Activated T-cell treated with anti-CD3 and anti-CD28 coated beads, Interleukin-2, amount 50 U/mL, for 72 hours (primary cell): ENCODE measurements at places on chromosomes 2 and 18. TPM values are rescaled to one million over a fixed set of nuclear protein-coding genes. Genes with fewer than 3 reads are reported as not detected.

DNA sequence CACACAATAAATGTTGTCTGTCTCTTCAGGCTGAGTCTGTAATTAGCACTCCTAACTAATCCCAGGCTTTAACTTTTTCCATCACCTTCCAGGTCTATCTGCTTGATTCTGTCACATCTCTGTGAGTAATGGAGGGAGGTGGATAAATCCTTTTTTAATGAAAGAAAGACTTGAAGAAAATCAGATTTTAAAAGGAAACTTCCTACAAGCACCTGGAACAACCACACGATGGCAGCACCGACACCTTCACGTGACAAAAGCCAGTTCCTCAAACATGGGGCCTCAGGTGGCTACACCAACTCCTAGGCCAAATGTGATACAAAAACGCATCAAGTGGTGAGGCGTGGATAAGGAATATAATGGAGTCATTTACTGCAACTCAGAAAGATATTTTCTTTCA lies 41.8 kb downstream of the TGFBRAP1 start:
- no peaks in the 10 kb centered on the region for H3K27me3 ChIP-seq
- H3K27ac ChIP-seq = no peak overlapping the region
- H3K36me3 ChIP-seq = peaks cover 2% of the 10 kb centered on the region
- DNase-seq = peak; percentile 29
- H3K4me3 ChIP-seq = no peak overlapping the region

GRCh38 chr2:240851078-240851991 lies 17.3 kb upstream of the AGXT start:
- no peak overlapping the region for H3K4me3 ChIP-seq
- H3K27ac ChIP-seq = no peak overlapping the region
- DNase-seq = peak; percentile 86
- no peaks in the 10 kb centered on the region for H3K4me1 ChIP-seq

DNA sequence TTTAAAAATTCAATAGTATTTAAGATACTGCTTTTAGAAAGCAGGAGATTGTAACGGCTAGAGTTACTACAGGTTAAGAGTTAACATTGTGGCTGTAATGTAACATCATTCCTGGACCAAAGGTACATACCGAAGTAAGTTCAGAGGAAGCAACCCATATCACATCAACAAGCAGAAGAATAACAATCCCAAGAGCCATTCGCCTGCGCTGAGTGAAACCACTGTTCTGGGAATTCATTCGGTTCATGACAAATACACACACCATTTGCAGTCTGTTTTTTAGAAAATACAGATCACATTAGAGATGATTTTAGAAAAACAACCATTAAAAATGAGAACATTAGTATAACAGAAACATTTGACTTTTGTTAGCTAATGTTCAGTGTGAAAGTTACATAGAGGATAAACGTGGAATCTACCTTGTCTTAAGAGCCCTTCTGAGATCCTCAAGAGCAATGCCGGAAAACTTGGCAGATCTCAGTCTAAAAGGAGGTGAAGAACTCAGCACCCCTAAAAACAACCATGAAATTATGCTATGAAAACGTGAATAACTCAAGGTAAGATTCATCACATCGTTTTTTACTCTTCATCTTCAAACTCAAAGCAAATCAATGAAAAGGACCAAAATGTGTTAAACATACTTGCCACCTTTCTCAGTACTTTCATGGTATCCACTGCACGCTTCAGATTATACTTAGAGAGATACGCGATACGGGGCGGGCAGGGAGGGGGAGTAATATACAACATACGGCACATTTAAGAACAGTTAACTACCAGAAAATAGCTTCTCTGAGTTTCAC lies 1.2 kb downstream of the SLC35F5 start:
- peaks cover 3% of the 10 kb centered on the region for H3K36me3 ChIP-seq
- H3K4me3 ChIP-seq = peak overlapping the region; percentile 98
- peak overlapping the region; percentile 63 for H3K27ac ChIP-seq
- peaks cover 33% of the 10 kb centered on the region for H3K4me1 ChIP-seq
- no peaks in the 10 kb centered on the region for H3K27me3 ChIP-seq

DNA sequence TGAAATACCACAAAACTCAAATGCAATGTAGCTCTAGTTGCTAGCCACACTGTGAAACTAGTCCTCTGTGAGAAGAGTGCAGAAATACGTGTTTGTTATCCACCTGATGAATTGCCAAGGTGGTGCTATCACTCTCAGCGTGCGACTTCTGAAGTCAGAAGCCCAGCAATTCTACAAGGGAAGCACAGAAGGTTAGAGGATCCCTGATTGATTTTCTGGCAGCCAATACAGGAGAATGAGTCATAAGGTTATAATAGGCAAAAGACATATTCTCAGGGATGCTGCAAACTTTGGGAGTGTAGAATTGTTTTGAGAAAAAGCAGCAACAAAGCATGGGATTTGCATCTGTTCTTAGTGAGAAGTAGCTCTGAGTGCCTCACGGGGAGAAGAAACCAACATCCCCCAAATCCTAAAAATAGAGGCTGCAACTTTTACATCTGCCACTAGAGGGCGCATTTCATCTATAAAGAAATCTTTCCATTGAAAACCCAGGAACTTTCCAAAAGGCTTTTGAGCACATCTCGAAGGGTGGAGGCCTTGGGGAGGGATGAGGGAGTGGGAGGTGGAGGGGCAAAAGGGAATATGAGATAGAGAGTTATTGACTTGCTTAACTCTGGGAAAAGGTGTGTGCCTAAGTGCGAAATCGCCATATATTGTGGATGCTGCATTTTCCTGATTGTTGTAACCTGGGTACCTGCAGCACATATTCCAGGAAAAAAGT lies 78.0 kb downstream of the TMEM182 start:
- no peaks in the 10 kb centered on the region for H3K36me3 ChIP-seq
- H3K27ac ChIP-seq = no peak overlapping the region
- peak; percentile 41 for DNase-seq
- H3K4me1 ChIP-seq = no peaks in the 10 kb centered on the region
- no peaks in the 10 kb centered on the region for H3K27me3 ChIP-seq

DNA sequence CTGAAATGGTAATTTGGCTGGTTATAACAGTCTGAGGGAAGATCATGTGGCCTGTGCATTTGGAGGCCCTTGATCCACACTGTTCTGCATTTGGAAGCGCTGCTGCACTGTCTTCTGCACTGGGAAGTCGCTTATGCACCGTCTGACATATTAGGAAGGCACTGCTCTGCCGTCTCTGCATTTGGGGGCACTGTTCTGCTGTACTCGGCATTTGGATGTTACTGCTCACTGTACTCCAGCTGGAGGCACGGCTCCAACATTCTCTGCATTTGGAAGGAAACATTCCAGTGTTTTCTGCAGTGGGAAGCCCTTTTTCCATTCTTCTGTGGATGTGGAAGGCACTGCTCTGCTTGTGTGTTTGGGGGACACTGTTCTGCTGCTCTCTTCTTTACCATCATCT lies 9.6 kb upstream of the PROM2 start:
- H3K27me3 ChIP-seq = peaks cover 5% of the 10 kb centered on the region
- H3K36me3 ChIP-seq = no peaks in the 10 kb centered on the region
- H3K4me3 ChIP-seq = no peak overlapping the region
- DNase-seq = no peak

The CD207 gene
- not detected for total RNA-seq

The GALNT5 gene
- not detected for total RNA-seq
